KG1 (cell line): ENCODE measurements at places on chromosomes 13 and 19.

DNA sequence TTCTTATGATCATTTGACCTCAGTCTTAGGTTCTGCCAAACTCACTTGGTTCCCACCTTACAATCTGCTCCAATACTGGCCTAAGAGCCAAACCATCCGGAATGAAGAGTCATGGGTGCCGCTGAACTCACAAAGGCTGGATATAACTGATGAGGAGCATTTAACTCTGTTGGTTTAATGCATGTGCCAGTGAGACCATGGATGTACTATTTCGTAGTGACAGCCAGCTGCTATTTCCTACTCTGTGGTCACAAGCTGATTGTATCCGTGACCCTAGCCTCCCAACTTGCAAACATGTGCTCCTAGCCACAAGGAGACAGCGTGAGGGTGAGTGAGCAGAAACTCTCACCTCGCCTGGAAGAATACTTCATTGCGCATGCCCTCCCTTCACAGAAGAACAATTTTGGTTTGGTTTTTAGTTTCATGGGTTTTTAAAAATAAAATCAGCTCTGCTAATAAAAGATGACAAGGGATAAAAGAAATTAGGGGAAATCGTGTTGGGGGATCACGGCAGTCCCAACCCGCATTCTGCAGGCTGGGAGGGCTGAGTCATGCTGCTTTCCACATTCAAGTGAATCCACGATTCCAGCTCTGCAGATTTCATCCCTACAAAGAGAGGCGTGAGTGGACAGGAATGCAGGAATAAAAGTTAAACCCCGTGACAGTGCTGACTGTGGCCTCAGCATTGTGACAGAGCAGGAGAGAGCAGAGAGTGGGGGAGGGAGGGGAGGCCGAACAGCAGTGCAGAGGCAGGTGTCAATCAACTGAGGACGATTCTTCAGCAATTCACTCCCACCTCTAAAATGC is 66.8 kb upstream of the RAP2A start:
- no peak for DNase-seq

DNA sequence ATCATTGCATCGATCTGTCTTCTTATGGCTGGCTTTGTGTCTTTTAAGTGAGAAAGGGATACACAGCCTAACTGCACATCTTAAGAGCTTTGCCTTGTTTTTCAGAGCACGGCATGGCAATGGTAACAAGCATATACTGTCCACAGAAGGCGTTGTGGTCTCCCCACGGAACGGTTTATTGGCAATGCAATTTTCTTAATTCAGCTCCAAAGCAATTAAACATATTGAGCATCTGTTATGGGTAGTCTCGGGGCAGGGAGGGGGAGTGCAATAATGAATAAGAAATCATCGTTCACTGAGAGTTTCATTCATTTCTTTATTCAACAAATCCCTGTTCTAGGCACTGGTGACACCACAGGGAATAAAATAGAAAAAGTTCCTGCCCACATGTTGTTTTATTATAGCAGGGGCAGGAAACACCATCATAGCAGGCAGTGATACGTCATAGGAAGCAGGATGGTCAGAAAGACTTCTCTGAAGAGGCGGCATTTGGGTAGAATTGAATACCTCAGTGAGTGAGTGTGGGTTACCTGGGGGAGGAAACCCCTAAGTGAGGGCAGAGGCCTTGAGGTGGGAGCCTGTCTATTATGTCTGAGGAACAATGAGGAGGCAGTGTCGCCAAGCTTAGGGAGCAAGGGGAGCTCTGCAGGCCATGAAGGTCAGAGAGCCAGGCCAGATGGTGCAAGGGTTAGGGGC is 185.7 kb upstream of the KL start:
- no peak for DNase-seq

- no peak for DNase-seq
Observed at GRCh38 chr13:80338781-80339562, 2.0 kb downstream of the SPRY2 start.

- no peak for DNase-seq
Observed at GRCh38 chr13:49456156-49456555, 12.1 kb downstream of the SETDB2 start.

DNA sequence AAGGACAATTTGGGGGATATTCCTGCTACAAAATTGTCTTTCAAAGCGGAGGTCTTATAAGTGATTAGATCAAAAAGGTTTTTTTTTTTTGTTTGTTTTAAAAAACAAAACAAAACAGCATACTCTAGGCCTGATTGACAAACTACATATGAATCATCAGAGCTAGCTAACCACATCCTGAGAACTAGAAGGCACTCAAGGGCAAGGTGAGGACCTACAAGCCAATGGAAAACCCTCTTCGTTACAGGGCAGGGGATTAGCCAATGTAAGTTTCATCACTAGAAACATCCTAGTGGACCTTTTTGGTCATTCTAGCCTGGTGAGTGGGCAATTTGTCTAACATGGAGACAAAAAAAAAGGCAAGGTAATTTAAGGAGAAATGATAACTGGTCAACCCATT is 428.6 kb downstream of the RFC3 start:
- DNase-seq, result no peak

DNA sequence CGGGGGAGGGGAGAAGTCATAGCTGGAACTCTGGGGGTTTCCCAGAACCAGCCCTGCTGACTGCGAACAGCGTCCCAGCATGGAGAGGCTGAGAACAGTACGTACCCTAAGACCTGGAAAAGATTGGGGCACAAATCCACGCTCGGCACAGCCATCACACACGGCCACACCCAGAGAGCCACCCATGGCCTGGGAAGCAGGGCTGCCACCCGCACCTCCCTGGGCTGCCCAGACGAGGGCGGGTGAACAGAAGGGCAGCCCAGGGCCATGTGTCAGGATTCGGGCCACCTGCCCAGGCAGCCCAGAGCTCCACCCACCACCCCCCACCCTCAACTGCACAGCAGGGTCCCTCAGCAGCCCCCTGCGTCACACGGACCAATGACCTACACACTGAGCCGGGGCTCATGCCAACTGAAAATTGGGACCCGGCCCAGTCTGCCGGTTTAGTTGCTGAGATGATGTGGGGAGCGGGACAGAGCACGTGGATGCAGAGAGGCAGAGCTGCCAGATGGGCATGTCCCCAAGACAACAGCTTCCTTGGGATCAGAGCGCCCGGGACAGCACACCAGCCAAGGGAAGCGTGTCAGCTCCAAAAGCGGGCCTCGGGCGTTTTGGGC is 8.5 kb downstream of the UBXN6 start:
- no peak for DNase-seq

DNA sequence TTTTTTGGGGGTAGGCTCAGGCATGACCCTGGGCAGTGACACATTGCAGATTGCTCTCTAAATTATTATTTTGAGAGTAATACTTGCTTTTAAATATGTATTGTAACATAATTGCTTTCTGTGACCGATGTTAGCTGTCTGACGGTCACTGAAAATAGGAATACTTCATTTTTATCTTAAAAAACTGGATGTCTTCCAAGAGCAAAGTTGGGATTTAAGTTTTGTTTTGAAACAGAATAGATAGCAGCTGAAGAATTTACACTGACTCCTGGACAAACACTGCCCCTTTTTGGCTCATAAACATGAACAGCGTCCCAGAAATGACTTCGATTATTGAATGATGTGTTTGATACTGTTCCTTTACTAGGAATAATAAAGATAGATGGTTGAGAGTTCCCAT is 535.9 kb downstream of the GPC5 start:
- no peak for DNase-seq

DNA sequence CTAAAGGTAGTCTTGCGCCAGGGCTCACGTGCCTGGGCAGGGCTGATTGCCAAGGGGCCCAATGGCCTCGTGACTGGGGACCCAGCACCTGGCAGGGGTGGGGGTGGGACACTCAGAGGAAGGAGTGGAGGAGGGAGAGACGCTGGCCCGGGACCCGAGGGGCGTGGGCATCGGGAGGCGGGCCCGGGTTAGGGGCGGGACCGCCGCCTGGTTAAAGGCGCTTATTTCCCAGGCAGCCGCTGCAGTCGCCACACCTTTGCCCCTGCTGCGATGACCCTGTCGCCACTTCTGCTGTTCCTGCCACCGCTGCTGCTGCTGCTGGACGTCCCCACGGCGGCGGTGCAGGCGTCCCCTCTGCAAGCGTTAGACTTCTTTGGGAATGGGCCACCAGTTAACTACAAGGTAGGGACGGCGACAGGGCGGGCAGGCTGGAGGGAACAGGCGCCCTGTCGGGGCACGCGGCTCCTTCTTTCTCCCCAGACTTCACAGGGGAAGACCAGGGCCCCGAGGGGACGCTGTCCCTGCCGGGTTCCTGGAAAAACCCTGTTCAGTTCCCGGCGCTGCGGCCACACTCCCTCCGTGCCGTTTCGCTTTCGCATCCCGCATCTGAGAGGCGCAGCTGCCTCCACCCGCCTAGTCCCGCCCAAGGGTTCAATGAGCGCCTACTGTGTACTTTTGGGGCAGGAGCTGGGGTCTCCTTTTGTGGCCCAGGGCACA is at the start of gene IFI30:
Gene IFI30, plus strand, starts transcription at position 242 of the 717 bp plus-strand sequence. Its CDS starts 29 bp downstream, at position 271.
- DNase-seq, result no peak

GRCh38 chr19:47768604-47769003 is 9.9 kb upstream of the SELENOW start:
- no peak for DNase-seq

- no peak for DNase-seq
Observed at GRCh38 chr13:45778882-45779281, 72.7 kb downstream of the SIAH3 start.

GRCh38 chr19:11397089-11397610 is 13.0 kb upstream of the EPOR start:
- no peak for DNase-seq

DNA sequence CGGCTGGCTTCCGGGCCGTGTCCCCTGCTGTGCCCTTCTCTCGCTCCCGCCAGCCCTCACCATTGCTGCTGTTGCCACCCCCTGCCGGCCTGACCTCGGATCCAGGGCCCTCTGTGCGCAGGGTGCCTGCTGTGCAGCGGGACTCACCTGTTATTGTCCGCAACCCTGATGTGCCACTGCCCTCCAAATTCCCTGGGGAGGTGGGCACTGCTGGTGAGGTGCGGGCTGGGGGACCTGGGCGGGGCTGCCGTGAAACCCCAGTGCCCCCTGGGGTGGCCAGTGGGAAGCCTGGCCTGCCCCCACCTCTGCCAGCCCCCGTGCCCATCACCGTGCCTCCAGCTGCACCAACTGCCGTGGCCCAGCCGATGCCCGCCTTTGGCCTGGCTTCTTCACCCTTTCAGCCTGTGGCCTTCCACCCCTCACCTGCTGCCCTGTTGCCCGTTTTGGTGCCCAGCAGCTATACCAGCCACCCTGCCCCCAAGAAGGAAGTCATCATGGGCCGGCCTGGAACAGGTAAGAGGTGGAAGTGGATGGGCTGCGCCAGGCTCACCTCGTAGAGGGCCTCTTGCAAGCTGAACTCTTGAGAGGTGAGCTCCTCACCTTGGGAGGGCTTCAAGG is 5.1 kb downstream of the CIC start:
- no peak for DNase-seq

GRCh38 chr19:33906578-33907335 is 110.1 kb downstream of the KCTD15 start:
- DNase-seq, result no peak

DNA sequence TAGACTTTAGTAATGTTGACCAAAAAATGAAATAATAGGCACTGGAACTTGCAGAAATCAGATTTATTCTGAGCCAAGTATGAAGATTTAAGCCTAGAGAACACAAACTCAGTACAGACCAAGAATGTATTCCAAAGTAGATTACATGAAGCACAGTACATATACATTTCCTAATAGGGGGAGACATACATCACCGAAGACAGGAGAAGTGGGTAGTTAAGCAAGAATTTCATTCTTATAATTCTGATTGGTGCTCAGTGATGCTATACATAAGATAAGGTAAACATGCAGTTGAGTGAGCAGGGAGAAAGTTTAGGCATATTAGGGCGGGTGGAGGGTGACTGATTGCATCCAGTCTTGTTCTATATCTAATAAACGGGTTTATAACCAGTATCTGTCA is 2218.8 kb downstream of the PCDH9 start:
- DNase-seq, result no peak

DNA sequence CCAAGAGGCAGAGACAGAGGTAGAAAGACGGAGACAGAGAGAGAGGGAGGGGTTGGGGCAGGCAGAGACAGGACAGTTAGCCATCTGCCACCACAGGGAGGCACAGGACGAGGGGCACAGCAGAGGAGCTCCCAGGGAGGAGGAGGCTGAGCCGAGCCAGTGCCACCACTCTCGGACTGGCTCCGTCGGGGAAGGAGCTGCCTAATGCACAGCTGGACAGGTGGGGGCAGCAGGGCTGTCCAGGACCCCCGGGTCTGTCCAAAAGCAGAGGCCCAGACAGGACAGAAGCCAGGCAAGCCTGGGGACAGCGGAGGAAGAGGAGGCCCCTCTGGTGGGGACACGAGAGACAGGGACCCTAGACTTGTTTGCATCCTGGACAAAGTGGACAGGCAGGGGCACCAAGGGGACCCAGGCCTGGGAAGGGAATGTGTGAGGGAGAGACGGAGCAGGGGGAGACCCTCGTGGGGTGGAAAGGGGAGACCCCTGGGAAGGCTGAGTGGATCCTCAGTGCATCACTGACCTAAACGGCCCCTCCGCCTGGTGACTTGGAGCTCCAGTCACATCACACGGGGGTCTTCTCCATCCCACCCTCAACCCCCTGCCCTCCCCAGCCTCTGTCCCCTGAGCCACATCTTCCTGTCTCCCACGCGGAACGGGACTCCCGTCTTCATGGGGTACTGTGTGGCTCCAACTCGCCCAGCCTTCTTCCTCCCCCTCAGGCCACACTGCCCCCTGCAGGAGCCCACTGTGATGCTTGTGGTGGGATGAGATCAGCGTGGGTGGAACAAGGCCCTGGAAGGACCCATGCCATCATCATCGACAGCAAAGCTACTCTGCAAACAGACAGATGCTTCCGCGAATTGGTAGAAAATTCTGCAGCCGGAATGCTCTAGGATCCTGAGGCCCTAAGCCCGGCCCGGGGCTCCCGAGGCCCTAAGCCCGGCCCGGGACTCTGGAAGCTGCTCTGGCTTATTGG is 915 bp downstream of the F10 start:
- DNase-seq, result no peak

GRCh38 chr19:15197275-15197941 is 3.4 kb downstream of the NOTCH3 start:
- no peak for DNase-seq

DNA sequence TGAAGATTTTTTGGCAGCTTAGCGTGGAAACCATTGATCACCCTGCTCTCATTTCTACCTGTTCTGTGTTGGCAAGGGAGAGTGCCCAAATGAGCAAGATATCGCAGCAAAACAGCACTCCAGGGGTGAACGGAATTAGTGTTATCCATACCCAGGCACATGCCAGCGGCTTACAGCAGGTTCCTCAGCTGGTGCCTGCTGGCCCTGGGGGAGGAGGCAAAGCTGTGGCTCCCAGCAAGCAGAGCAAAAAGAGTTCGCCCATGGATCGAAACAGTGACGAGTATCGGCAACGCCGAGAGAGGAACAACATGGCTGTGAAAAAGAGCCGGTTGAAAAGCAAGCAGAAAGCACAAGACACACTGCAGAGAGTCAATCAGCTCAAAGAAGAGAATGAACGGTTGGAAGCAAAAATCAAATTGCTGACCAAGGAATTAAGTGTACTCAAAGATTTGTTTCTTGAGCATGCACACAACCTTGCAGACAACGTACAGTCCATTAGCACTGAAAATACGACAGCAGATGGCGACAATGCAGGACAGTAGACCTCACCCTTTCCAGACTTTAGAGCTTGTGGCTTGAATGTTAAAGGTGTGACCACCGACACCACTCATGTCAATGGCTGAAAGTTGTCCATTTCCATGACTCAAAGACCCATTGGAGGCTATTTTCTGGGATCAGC is 5.8 kb downstream of the CEBPG start:
- DNase-seq, result no peak

GRCh38 chr19:6593651-6594416 is 2.9 kb upstream of the CD70 start:
- no peak for DNase-seq

- DNase-seq, result no peak
Observed at GRCh38 chr13:76848596-76848995, 37.6 kb downstream of the KCTD12 start.

GRCh38 chr13:97878431-97879375 is 74.8 kb upstream of the IPO5 start:
- no peak for DNase-seq
